ENCODE measurements at places on chromosomes 5 and 9.

GRCh38 chr9:136133191-136133958 lies 14.7 kb upstream of the TMEM250 start:
- DNase-seq: no peak

DNA sequence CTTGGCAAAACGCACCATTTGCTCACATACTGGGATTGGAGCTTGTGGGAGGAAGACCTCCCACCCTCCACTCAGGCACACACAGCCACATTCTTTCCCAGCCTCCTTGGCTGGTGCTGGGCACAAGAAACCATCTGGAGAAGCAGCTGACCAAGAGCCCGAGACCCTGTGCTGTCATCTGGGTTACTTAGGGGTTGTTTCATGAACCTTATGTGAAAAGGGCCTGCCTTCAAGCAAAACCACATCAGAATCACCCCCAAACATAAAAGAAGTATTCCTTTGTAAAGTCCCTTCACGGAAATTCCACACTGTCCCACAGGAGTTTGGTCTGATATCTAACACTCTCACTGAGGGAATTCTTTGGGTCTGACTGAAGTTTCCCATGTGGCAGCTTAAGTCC lies 172.1 kb downstream of the NR3C1 start:
- DNase-seq: no peak

DNA sequence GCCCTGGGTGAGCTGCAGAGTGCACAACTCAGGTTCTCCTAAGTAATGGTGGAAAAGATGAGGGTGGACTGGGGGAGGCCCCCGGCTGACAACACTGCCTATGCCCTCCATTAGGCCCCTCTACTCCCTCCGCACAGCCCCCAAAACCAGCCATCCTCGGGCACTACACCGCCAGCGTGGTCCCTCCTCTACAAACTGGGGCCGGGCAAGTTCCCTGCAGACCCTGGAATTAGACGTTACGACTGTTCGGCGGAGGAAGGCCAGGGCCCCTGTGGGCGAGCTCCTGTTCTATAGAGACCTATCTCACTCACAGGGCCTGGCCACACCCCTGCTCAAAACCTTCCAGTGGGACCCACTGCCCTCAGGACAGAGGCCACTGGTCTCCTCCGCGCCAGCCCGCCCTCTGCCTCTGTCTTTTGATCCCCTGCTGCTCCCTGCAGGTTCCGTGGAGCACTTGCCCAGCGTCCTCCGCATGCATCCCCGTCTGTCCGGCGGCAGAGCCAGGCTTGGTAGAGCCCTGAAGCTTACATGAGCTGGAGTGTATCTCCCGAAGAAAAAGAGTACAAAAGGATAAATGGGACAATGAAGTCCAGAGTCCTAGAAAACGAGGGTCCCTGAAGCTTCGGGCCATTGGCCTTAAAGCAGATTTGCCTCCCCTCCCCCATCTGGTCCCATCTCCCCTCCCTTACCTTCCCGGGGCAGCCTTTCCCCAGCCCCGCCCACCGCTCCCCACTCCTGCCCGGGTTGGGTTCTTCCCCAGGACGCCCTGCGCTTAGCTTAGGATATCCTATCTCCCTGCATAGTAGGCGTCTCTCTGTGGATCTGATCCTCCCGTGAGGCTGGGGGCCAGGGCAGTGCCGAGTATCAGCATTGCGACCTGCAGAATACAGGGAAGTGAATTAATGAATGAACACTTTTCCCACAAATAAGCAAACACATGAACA lies 71.3 kb downstream of the HRH2 start:
- no peak for DNase-seq

DNA sequence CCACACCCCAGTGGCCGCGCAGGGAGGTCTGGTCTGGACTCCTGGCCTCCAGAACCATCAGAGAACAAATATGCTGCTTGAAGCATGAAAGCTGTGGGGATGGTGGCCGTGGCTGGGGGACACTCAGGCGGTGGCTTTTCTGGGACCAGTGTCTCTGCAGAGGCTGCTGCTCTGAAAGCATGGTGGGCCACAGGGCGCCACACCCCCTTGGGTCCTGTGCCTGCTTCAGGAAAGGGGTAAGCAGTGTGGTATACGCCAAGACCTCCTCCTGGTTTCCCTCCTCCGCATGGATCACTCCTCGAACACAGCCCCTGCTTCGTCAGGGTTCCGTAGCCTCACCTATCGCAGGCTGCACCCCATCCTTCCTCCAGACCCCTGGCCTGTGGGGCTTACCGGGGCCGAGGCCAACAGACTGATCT lies 19.7 kb upstream of the TERT start:
- DNase-seq: no peak

All from SIG-M5 (cell line).